ENCODE measurements at places on chromosomes 2 and 18. TPM values are rescaled to one million over a fixed set of nuclear protein-coding genes. Genes with fewer than 3 reads are reported as not detected.

- H3K4me3 ChIP-seq: no peak overlapping the region
- H3K27me3 ChIP-seq: no peaks in the 10 kb centered on the region
- H3K27ac ChIP-seq: peak overlapping the region; percentile 86
- no peaks in the 10 kb centered on the region for H3K36me3 ChIP-seq
- DNase-seq: no peak
Measured at GRCh38 chr2:101960819-101961337, 30.9 kb upstream of the IL1R2 start.

DNA sequence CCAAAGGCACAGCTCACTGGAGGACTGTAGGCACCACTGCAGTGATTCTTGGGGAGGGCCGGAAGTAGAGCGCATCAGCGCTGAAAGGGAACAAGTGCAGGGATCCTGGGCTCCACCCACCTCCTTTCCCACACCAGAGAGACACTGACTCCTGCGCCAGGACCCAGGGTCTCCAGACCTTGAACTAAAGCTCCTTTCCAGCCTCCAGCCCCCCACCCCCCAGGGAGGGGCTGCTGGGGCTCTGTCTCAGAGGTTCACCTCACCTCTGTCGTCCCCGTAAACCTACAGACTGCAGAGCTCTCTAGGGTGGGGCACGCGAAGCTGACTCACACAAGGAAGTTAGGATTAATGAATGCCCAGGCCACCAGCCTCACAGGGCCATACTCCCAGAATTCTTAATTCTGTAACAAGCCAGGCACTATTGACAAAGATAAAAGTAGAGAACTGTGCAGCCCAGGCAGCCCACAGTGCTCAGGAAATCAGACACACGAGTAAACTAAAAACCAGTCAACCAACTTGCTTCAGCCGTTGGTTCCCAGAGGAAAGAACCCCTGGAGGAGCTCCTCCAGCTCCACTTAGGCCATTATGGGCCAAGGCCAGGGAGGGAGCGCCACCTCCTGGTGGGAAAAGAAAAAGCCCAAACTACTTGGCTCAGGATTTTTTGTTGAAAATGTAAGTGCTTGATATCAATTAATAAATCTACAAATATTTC lies 45.1 kb upstream of the ACAA2 start:
- no peak overlapping the region for H3K4me3 ChIP-seq
- peak overlapping the region; percentile 71 for H3K27ac ChIP-seq
- H3K36me3 ChIP-seq: no peaks in the 10 kb centered on the region
- peak; percentile 70 for DNase-seq
- H3K27me3 ChIP-seq: no peaks in the 10 kb centered on the region

- H3K27ac ChIP-seq: no peak overlapping the region
- H3K27me3 ChIP-seq: no peaks in the 10 kb centered on the region
- no peak overlapping the region for H3K4me3 ChIP-seq
- H3K36me3 ChIP-seq: no peaks in the 10 kb centered on the region
- H3K4me1 ChIP-seq: no peaks in the 10 kb centered on the region
- no peak for DNase-seq
Measured at GRCh38 chr2:59395119-59395518, 1154.0 kb upstream of the FANCL start.

- no peak overlapping the region for H3K4me3 ChIP-seq
- no peaks in the 10 kb centered on the region for H3K27me3 ChIP-seq
- DNase-seq: no peak
Measured at GRCh38 chr2:176135035-176135440, 5.5 kb downstream of the HOXD8 start.

DNA sequence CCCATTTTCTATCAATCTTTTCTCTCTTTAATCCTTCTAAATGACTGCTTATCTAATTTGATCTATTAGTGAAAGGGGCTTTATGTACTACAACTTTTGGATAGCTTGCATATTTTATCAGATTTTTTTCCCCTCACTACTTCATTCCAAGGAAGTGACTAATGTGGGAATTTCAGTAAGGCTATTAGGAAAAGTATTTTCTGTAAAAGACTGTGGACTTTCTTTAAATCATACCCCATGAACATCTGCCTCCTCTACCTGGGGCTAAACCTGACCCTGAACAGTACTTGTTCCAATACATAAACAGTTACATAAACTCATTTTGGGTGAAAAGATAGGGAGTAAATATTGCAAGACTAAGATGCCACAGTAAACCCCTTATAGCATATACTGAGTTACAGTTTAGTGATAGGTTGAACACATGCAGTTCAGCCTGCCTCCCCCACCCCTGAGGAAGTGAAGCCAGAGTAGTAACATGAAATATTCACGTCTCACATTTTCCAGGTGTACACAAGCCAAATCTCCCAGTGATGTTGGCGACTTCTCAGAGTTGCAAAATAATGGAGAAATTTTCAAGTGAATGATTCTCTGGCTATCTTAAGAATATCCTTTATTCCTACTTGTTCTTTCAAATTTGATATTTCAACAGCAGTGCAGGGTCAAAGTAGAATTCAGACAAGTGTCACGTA lies 590.9 kb upstream of the ZEB2 start:
- no peak for DNase-seq
- no peaks in the 10 kb centered on the region for H3K36me3 ChIP-seq
- H3K4me3 ChIP-seq: no peak overlapping the region
- no peak overlapping the region for H3K27ac ChIP-seq

DNA sequence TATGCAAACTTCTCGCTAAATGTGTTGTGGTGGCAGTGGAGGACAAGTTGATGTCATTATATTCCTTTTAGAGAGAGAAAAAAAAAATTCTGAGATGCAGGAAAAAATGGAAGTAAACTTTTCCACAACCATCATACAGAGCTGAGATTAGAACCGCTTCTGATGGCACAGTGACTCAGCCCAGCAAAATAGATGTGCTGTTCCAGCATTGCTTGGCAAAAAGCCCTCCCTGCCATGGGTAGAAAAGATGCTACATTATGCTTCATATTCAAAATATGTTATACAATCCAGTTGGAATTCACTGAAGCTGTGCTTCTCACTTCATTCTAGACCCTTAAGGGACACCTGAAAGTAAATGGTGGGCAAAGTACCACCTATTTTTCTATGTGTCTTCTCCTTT lies 1047.6 kb upstream of the FANCL start:
- no peak overlapping the region for H3K4me3 ChIP-seq
- H3K27ac ChIP-seq: no peak overlapping the region
- no peaks in the 10 kb centered on the region for H3K27me3 ChIP-seq
- no peaks in the 10 kb centered on the region for H3K4me1 ChIP-seq

DNA sequence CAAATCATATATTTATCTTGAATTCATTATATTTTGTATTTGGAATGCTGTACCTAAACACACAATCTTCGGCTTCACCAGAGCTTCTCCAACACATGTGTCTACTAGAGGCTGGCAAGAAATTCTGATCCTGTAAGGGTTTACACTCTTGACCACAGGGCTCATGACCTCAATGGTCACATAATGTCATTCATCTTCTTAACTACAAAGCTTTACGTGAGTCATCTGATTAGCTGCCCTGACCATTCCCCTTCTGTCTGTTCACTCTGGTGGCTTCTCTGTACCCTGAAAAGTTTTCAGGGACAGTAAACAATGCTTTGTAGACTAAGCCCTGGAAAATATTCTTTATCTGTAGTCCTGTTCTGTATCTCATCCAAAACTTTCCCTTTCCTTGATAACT lies 423.9 kb downstream of the CMPK2 start:
- H3K27ac ChIP-seq: no peak overlapping the region
- no peaks in the 10 kb centered on the region for H3K4me1 ChIP-seq
- no peaks in the 10 kb centered on the region for H3K27me3 ChIP-seq
- DNase-seq: no peak

DNA sequence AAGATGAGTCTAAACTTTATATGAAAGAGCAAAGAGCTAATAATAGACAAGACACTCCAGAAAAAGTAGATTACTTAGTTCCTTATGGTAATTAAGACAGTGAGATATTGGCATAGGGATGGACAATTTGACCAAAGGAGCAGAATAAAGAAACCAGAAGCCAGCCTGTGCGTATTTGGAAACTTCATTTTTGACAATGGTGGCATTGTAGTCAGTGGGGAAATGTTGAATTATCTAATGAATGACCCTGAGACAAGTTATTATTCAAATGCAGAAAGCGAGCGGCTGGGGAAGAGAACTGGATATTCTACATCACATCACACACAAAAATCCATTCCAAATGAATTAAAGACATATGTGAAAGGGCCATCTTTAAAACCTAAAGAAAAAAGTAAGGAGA lies 144.3 kb downstream of the DTNB start:
- H3K4me1 ChIP-seq: no peaks in the 10 kb centered on the region
- H3K36me3 ChIP-seq: no peaks in the 10 kb centered on the region
- no peak for DNase-seq
- no peaks in the 10 kb centered on the region for H3K27me3 ChIP-seq

CDH2 gene
- total RNA-seq: 0.33 TPM

DNA sequence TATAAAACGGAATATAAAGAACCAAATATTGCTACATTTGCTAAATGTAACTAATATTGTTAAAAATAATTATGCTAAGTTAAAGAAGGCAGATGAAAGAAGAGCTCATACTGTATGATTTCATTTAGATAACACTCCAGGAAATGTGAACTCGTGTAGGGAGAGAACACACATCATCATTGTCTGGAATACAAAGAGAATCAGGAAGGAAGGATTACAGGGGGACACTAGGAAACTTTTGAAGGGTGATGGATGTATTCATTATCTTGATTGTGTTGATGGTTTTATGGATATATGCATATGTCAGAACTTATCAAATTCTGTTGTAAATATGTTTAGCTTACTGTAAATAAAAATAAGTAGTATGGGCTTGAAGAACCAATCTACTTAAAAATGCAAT lies 104.1 kb upstream of the TRIB2 start:
- H3K27ac ChIP-seq: peak overlapping the region; percentile 75
- H3K27me3 ChIP-seq: no peaks in the 10 kb centered on the region
- H3K4me3 ChIP-seq: no peak overlapping the region
- H3K4me1 ChIP-seq: no peaks in the 10 kb centered on the region
- H3K36me3 ChIP-seq: no peaks in the 10 kb centered on the region
- no peak for DNase-seq

DNA sequence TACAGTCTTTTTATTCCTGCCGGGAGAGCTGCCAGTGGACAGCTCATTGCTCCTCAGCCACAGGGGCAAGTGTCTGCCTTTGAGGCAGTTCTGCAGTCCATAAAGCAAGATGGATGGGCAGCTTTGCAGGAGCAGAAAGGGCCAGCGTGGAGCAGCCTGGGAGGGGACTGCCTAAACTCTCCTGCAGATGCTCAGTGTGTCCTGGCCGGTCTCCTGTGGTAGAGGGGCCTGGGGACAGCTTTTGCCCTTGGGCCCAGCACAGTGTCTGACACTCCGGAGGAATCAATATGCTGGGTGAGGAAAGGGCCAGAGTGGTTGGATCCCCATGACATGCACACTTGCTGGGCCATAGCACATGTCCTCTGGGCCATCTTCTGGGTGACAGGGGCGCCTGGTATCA lies 65.7 kb upstream of the DAPL1 start:
- no peak overlapping the region for H3K4me3 ChIP-seq
- no peak overlapping the region for H3K27ac ChIP-seq
- DNase-seq: no peak
- H3K36me3 ChIP-seq: no peaks in the 10 kb centered on the region

DNA sequence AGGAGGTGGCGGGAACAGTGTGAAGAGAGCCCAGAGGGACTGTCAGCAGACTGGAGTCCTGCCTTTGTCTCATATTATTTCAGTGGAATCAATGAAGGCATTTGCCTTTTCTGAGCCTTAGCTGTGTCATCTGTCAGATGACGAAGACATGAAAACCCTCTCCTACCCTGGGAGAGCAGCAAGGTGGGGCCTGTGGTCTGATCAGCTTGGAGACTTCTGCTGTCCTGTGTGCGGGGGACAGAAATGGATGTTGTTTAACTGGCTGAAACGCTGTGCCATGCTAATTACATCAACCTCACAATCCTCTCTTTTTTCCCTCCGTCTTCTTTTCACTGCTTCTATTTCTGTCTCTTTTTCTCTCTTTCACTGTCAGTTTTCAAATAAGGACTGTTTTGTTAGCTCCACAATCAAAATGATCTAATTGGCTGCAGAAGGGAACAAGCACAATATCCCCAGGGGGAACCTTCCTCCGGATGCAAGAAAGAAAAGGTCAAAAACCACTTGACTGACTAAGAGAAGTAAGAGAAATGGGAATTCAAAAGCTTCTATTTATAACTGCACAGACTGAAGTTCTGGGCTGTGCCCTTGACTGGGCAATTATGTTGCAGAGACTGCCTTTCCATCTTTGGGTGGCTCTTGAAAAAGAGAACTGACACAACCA lies 340.1 kb downstream of the CLIP4 start:
- H3K36me3 ChIP-seq: no peaks in the 10 kb centered on the region
- DNase-seq: no peak
- no peak overlapping the region for H3K4me3 ChIP-seq
- no peaks in the 10 kb centered on the region for H3K4me1 ChIP-seq

OTX1 gene
- not detected for total RNA-seq

GRCh38 chr2:72822794-72823193 lies 3.0 kb downstream of the EXOC6B start:
- no peak overlapping the region for H3K27ac ChIP-seq
- peaks cover 7% of the 10 kb centered on the region for H3K4me1 ChIP-seq

GRCh38 chr2:101187131-101187530 lies 35.9 kb upstream of the TBC1D8 start:
- no peaks in the 10 kb centered on the region for H3K27me3 ChIP-seq
- H3K36me3 ChIP-seq: no peaks in the 10 kb centered on the region
- DNase-seq: no peak
- no peak overlapping the region for H3K27ac ChIP-seq

CCDC74A gene
- 61.3 TPM for total RNA-seq

- no peak overlapping the region for H3K4me3 ChIP-seq
- no peaks in the 10 kb centered on the region for H3K27me3 ChIP-seq
- H3K27ac ChIP-seq: peak overlapping the region; percentile 88
- H3K36me3 ChIP-seq: no peaks in the 10 kb centered on the region
- no peak for DNase-seq
- peaks cover 19% of the 10 kb centered on the region for H3K4me1 ChIP-seq
Measured at GRCh38 chr2:36371070-36371874, 15.7 kb downstream of the CRIM1 start.

TRABD2A gene
- total RNA-seq: 5.6 TPM

DNA sequence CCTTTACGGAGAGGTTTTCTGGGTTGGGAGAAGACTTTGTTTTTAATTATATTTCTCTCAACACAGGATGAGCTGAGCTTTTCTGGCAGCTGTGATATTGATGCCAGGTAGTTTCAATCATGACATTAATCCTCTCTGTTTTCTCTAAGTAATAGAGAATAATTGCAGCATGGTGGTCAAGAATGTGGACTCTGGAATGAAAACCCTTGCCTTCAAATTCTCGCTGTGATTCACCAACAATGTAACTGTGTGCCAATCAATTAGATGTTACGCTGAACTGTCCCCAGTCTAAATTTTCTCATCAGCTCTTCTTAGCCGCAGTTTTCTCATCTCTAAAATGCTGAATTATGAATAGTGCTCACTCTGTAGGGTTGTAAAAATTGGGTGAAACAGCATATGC lies 31.6 kb upstream of the PPM1B start:
- H3K27ac ChIP-seq: no peak overlapping the region
- no peaks in the 10 kb centered on the region for H3K4me1 ChIP-seq
- DNase-seq: no peak
- no peak overlapping the region for H3K4me3 ChIP-seq

GRCh38 chr18:75408554-75409506 lies 18.7 kb downstream of the SMIM21 start:
- no peaks in the 10 kb centered on the region for H3K4me1 ChIP-seq
- no peak overlapping the region for H3K4me3 ChIP-seq
- H3K36me3 ChIP-seq: no peaks in the 10 kb centered on the region
- DNase-seq: no peak
